EL (cell line): ENCODE measurements at places on chromosomes 12 and 14.

GRCh38 chr12:12912711-12913110 lies 21.3 kb downstream of the GPRC5A start:
- no peak for DNase-seq

- no peak for DNase-seq
These were observed 17.3 kb downstream of the KCNK10 start for GRCh38 chr14:88305528-88306322.

DNA sequence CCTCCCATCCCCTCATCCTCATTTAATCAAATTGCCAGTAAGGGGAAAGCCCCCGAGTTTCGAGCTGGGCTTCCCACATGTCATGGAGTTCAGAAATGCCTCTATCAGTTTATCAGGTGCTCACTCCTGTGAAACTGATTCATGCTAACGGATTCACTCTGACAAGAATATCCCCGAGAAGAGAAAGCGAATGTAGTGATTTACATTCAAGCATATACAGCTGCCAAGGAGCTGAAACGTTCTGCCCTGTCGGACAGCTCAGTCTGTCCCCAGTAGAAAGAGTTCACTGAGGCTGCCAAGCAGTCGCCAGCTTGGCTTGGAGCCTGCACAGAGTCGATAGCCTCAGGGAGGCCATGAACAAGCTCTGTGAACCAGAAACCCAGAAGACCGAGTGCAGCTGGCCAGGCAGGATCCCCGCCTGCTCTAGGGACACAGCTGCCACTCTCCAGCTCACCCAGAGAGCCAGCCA lies 88.4 kb downstream of the TMCC3 start:
- peak; percentile 42 for DNase-seq

GRCh38 chr12:10212739-10213131 lies at the start of gene GABARAPL1:
Gene GABARAPL1, plus strand, starts transcription at chr12:10212877. Its CDS starts 253 bp downstream, at chr12:10213130.
- peak; percentile 82 for DNase-seq

DNA sequence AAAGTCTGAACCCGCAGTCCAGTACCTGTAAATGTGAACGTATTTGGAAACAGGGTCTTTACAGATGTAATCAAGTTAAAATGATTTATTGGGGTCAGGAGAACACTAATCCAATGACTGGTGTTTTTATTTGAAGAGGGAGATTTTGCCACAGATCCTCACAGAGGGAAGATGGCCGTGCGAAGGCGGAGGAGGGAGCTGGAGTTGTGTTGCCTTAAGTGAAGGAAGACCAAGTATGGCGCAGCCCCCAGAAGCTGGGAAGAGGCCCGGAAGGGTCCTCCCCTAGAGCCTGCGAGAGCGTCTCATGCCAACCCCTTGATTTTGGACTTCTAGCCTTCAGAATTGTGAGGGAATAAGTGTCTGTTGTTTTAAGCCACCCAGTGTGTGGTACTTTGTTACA lies 102.8 kb upstream of the NUDT4 start:
- no peak for DNase-seq

DNA sequence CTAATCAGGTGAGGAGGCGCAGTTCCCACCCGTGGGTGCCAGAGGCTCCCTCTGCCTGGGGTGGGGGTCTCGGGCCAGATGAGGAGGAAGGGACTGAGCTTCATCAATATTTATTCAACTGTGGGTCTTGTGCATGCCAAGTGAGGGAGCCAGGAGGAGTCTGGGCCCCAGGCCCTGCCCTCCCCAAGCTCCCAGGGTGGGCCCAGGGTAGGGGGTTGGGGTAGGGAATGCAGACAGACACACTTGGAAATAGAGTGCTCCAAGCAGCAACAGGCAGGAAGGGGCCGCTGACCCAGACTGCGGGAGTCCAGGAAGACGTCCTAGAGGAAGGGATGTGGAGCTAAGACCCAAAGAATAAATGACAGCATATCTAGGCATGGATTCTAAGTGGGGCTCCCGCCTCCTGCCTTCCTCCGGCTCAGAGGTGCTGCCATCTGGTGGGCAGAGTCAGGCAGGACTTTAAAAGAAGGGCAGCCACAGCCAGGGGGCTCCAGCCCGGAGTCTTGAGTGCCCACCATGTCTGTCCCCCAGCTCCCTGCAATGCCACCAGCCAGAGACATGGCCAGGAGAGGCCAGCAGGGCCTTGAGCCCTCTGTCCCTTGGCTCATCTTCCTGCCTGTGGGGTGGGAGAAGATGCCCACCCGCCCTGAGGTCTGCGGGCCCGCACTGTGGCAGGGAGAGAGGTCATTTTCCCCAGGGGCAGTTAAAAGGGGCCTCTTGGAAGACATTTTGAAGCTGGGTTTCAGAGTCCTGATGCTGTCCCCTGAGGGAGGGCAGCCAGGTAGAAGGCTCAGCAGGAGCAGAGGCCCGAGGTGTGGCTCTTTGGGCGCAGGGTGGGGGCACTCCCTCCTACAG lies 70.1 kb downstream of the PHETA1 start:
- DNase-seq = peak; percentile 52

DNA sequence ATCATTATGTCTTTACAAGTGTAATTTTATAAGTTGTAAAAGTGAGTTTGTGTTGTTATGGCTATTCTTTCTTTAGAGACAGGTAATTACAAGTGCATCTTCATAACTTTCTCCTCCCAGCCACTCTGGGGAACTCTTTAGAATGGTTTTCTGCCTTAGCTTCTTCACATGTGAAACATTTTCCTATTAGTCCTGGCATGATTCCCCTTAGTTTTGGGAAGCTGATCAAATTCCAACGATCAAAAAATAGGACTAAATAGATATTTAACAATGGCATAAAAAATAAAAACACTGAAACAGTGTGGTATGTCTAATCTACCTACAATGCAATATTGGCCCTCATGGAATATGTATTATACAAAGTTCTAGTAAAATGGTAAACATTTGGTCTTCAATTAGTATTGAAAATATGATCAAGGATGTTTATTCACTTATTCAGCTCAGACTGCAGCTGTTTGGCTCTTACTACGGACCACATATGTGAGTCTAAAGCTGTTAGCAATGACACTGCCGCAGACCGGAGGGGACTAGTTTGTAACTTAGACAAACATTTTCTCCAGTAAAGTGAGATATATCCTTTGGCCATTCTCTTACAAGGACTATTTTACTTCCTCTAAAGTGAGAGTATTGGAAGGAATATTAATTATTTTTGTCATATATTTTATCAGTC lies 890.8 kb upstream of the USP15 start:
- no peak for DNase-seq

DNA sequence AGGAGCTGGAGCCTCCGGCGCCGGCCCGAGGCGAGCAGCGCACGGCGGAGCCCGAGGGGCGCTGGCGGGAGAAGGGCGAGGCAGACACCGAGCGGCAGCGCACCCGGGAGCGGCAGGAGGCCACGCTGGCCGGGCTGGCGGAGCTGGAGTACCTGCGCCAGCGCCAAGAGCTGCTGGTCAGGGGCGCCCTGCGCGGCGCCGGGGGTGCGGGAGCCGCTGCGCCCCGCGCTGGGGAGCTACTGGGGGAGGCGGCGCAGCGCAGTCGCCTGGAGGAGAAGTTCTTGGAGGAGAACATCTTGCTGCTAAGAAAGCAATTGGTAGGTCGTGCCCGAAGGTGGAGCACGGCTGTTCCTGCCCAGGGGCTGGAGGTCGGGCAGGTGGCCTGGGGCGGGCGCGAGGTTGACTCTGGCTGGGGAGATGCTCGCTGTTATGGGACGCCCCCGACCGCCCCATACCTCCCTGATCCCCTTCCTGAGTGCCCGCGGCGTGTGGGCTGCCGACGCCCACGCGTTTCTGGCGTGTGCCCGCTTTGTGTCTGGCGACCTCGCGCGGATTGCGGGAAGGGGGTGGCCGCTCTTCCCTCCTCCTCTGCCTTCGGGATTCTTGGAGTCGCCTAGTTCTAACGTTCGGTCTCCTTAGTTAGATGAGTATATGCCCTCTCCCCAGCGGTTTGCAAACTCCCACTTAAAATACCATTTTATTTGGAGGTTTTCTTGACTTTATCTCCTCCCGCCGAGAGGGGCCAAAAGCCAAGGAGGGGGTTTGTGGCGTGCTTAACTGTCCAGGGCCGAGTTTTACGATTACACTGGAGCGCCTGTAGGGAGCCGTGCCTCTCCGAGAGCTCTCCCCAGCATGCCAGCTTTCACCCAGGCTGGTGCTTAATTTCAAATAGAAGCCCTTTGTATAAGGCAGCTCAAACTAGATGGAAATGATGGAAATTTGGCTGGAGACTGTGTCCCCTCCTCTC lies 752 bp downstream of the DACT1 start:
- peak; percentile 47 for DNase-seq

- no peak for DNase-seq
These were observed 93.4 kb upstream of the ESRRB start for GRCh38 chr14:76282581-76282980.

GRCh38 chr12:49644620-49644994 lies 21.2 kb downstream of the PRPF40B start:
- peak; percentile 72 for DNase-seq

DNA sequence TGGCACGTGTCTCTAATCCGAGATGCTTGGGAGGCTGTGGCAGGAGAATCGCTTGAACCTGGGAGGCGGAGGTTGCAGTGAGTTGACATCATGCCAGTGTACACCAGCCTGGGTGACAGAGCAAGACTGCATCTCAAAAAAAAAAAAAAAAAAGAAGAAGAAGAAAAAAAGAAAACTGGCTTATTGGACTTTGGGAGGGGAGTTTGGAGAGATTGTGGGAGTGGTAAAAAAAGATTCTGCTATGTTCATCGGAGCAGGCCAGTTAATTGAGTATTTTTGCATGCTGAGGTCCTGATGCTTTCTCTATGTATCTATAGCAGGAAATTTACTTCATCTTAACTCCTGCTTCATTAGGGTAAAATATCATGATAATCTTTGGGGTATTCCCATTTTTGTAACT lies 11.6 kb downstream of the CNOT2 start:
- DNase-seq = no peak

GRCh38 chr12:70948236-70948975 lies 27.9 kb upstream of the PTPRR start:
- no peak for DNase-seq

GRCh38 chr14:24298892-24299254 lies 707 bp downstream of the DHRS1 start:
- peak; percentile 91 for DNase-seq

- no peak for DNase-seq
These were observed 131.8 kb upstream of the CPSF6 start for GRCh38 chr12:69107541-69107940.

DNA sequence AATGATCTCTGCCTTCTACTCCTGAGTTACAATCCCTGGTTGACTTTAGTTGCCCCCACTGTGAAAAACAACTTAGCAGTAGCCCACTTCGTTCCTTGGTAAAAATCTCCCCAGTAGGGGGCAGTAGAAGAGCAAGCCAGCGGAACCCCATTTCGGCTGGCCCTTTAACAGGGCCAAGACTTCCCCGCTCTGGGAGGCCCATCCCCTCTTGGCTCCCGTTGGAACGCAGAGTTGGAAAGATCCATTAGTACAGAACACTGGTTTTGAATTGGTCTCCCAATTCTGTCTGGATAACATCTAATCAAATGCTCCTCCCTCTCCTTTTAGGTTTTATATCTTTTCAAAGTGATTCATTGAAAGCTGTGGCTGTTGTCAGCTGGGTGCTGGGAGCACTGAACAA lies 1133.3 kb downstream of the BCL11B start:
- no peak for DNase-seq

GRCh38 chr12:59118356-59118755 lies 198.1 kb upstream of the LRIG3 start:
- DNase-seq = no peak

DNA sequence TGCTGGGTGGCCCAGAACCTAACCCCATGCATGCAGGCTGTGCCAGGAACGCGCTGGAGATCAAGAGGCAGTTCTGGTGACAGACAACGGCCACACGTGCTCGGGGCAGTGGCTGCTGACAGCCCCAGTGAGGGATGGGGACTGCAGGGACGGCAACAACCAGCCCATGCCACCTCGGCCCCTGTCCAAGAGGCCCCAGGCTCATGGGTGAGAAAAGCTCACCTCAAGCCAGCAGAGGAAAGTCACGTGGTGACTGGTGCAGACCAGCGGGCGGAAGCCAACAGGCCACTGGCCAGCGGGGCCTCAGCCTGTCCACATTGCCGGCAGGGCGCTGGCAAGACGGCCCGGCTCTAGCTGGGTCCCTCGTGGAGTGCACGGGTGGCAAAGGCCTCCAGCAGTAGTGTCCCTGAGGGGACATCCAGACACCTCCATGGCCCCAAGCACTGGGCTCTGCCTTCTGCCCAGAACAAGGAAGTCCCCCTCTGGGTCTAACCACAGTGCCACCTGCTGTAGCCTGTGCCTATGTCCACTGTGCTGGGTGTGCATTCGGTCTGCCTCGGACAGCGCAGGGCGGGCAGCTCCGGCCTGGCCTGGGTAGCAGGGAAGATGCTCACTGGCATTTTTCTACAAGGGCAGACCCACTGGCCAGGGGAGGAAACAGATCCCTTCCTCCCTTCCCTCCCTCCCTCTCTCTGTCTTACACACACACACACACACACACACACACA lies 134.1 kb downstream of the NCOR2 start:
- no peak for DNase-seq

GRCh38 chr14:90903101-90903500 lies 86.9 kb upstream of the TTC7B start:
- DNase-seq = peak; percentile 52

DNA sequence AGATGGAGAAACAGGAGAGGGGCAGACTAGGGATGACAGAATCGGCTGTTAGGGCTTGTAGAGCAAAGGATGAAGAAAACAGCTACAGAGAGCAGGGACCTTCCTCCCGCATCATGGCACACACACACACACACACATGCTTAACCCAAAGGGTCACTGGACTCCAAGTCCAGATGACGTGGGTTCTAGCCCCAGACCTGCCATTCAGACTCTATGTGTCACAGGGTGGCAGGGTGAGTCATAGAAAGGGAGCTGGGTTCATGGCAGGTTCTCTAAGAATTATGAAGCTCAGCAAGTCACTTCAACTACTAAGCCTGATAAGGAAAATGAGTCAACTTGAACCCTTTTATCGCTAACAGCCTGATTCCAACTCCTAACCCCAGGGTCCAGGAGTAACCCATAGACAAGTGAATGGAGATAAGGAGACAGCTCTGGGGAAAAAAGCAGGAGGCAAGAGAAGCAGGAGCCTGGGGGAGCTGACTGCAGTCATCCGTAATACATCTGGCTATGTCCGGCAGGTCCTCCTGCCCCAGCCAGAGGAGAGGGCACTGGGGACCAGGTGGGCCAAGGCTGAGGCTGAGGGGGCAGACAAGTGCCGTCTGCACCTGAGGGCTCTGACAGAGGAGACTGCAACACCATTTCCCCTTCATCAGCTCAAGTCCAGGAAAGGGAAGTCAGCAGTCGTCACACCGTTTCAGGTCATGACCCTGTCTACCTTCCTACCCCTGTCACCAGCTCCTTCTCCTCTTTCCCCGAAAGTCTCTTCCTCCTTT lies 3.6 kb upstream of the TNFRSF1A start:
- peak; percentile 97 for DNase-seq

- peak; percentile 24 for DNase-seq
These were observed 11.2 kb upstream of the RNU6-7 start for GRCh38 chr14:32190673-32191072.

- no peak for DNase-seq
These were observed 116.7 kb downstream of the BEGAIN start for GRCh38 chr14:100470523-100470897.

DNA sequence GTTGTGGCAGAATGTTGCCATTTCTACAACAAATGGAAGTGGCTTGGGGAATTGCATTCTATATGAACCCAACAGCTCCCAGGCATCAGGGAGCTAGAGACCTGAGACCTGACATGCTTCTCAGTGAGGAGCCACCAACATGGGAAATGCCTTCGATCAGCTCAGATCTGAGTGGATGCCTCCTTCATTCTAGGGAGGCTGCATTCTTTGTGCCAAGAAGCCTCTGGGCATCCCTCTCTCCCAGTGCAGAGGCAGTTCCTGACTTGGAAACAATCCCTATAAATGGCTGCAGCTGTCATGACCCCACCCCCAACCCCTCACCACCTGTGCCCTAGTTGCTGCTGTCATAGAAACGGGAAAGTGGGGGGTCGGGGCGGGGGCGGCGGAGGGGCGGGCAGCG lies 196.3 kb downstream of the PPM1H start:
- DNase-seq = no peak
